ENCODE measurements at places on chromosomes 5 and 9.

DNA sequence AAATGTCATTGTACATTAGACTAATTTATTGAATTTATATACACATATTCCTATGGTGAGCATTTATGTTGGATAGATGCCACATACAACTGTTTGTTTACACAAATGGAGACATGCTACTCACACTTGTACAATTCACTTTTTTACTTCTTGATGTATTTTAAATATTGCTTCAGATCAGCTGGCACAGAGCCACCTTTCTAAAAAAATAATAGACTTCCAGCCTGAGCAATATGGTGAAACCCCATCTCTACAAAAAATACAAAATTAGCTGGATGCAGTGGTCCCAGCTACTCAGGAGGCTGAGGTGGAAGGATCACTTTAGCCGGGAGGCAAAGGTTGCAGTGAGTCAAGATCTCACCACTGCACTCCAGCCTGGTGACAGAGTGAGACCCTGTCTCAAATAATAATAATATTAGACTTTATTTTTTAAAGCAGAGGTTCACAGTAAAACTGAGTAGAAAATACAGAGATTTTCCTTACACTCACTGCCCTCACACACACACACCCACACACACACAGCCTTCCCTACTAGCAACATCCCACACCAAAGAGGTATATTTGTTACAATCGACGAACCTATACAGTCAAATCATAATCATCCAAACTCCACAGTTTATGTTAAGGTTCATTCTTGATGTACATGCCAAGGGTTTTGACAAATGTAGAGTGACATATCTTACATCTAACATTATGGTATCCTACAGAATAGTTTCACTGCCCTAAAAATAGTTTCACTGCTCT lies 16.5 kb upstream of the ADRB2 start:
- DNase-seq, result no peak

GRCh38 chr5:13746026-13746425 lies 198.5 kb downstream of the DNAH5 start:
- no peak for DNase-seq

GRCh38 chr9:135076143-135076875 lies 11.2 kb upstream of the OLFM1 start:
- DNase-seq, result no peak

DNA sequence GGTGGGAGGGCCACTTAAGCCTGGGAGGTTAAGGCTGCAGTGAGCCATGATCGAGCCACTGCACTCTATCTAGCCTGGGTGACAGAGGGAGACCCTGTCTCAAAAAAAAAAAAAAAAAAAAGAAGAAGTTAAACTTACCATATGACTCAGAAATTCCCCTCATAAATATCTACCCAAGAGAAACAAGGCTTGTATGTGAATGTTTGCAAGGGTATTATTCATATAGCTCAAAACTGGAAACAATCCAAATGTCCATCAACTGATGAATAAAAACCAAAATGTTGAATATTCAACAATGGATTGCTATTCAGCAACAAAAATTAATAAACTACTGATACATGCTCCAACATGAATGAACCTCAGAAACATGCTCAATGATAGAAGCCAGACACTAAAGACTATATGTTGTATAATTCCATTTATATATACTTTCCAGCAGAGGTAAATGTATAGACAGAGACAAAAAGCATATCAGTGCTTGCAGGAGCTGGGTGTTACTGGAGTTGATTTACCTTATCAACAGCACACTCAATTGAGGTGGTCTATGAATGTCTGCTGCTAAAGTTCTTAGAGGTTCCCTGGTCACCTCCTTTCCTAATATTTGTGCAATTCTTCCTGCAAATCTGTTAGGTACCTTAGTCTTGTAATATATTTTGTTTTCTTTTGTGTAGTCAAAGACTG lies 5.3 kb upstream of the SREK1 start:
- DNase-seq, result no peak

DNA sequence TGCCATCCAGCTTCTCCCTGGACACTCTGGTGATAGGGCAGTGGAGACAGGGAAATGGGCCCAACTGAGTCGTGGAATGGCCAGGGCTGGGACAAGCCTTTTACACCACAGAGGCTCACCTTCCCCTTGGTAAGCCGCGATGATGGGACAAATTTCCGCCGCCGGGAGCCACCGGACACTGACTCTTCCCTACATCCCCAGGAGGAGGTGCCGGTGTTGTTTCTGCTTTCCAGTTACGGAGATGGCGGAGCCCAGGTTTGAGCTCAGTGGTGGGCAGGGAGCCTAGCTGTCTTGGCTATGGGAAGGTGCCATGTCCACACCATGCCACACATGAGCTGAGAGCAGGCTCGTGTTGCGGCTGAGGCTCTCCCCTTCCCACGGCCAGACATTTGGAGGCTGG lies 19.9 kb upstream of the WNK2 start:
- DNase-seq, result no peak

DNA sequence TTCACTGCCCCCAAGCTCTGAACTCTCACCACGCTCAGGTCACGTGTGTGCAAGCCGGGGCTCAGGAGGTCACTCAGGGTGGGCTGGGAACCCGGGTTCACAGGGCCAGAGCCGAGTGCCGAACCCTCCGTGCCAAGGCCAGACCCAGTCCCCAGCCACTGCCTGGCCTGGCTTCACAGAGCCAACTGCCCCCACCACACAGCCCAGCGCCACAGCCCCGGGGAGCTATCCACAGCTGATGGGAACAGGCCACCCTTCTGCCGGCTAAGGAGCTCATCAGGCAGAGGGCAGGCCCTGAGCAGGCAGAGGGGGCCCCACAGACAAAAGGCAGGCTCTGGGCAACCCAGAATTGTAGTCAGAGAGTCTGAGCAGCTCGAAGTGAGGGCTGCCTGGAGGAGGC lies 117.0 kb downstream of the VAV2 start:
- DNase-seq, result no peak

- DNase-seq, result no peak
Measured at GRCh38 chr5:155125551-155126095, 112.1 kb downstream of the KIF4B start.

DNA sequence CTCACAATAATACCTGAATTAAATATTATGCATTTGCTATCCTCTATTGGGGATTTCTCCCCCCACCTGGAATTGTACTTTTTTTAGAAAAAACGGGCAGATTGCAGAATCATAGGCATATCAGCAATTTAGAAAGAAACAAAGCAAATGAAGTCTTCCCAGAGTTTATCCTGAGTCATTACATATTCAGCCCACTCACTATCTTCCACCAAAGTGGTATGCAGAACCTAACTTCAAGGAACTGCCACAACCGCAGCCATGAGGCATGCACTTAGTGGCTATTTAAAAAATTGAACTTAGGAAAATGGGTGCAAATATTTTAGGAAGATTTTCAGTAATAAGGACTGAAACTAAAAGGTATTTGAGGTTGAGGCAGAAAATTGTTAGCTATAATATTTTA lies 48.6 kb downstream of the UBAP1 start:
- DNase-seq, result no peak

DNA sequence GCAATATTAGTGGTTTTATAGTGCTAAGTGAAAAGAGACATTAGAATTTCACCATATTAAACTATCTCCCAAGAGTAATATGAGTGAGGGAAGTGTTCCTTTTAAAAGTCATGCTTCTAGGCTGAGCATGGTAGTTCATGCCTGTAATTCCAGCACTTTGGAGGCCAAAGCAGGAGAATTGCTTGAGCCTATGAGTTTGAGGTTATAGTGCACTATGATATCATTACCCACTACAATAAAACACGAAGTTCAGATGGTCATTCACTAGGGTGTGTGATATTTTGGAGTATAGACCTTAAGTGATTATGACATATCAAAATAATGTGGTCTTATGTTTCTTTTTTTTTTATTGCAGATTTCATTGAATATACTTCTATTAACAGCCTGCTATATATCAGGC lies 6.7 kb downstream of the KIF2A start:
- DNase-seq, result no peak

DNA sequence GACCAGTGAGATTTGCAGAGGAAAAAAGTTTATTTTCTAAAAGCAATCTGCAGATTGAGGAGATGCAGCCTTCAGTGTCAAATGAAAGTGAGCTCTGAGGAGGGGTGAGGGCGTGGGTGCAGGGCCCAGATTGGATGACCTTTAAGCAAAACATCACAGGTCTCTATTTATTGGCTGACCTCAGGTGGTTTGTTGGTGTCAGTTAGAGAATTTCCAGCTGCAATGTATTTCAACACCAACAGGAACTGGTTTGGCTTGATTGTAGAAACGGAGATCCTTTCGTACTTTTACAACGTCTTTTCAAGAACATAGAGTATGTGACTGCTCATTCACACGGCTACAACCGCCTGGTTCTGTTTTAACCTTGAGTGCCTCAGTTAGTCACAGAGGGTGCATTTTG lies 1069.1 kb downstream of the EFNA5 start:
- DNase-seq, result no peak

GRCh38 chr9:120413121-120414048 lies 166.6 kb downstream of the CDK5RAP2 start:
- no peak for DNase-seq

- DNase-seq, result peak; percentile 80
Measured at GRCh38 chr9:127199001-127199791, 65.4 kb upstream of the GARNL3 start.

GRCh38 chr9:136143215-136144001 lies 24.7 kb upstream of the TMEM250 start:
- DNase-seq, result peak; percentile 5

- no peak for DNase-seq
Measured at GRCh38 chr5:83563631-83564030, 92.1 kb downstream of the VCAN start.

DNA sequence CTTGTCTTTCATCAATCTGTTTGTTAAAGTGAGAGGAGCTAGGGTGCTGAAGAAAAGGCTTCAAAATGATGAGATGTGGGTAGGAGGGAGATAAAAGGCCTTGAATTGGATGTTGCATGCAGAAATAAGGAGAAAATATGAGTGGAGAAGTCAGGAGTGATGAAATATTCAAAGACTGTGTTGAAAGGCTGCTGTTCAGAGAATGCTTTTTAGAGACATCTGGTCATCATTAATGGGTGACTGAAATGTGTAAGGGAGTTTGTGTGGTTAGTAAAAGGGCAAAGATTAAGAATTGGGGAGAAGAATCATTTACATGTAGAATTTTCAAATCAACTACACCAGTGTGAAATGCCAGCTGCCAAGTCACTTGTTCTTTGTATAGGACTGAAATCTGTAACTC lies 383.9 kb downstream of the MAT2B start:
- DNase-seq, result no peak

DNA sequence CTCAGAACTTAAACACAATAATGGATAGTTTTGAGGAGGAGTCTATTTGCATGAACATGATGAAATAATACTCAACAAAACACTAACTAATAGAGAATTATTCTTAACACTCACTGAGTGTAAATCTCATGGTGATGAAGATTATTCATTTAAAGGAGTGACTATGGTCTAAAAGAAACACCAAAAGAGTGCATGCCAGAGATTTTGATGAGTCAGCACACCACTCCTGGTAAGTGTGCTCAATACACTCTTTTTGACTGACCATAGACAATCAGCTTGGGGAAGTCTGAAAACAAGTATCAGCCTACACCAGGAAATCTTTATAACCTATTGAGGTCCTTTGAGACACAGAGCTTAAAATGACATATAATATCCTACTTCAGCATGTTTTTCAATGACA lies 6.8 kb upstream of the FST start:
- DNase-seq, result no peak

DNA sequence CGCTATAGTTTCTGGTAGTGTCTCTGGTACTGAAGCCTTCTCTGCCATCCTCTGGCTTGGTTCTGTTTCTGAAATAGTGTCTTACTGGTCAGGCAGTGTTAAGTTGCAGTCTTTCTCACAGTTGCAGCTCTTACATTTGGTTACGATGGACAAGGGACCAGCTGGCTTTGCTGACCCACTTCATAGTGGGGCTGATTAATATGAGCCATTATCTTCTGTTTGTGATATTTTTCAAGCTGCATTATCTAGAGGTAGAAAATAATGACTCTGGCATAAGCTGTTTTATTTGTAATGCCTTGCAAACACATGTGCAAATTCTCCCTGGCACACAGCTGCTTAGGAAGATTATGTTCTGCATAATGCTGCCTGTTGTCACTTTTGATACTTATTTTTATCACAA lies 199.1 kb downstream of the KDM4C start:
- DNase-seq, result no peak

- no peak for DNase-seq
Measured at GRCh38 chr5:143026380-143026779, 256.2 kb downstream of the ARHGAP26 start.

GRCh38 chr5:32726086-32726557 lies 15.0 kb downstream of the NPR3 start:
- no peak for DNase-seq

GRCh38 chr9:106954558-106954957 lies 91.6 kb downstream of the ZNF462 start:
- no peak for DNase-seq

DNA sequence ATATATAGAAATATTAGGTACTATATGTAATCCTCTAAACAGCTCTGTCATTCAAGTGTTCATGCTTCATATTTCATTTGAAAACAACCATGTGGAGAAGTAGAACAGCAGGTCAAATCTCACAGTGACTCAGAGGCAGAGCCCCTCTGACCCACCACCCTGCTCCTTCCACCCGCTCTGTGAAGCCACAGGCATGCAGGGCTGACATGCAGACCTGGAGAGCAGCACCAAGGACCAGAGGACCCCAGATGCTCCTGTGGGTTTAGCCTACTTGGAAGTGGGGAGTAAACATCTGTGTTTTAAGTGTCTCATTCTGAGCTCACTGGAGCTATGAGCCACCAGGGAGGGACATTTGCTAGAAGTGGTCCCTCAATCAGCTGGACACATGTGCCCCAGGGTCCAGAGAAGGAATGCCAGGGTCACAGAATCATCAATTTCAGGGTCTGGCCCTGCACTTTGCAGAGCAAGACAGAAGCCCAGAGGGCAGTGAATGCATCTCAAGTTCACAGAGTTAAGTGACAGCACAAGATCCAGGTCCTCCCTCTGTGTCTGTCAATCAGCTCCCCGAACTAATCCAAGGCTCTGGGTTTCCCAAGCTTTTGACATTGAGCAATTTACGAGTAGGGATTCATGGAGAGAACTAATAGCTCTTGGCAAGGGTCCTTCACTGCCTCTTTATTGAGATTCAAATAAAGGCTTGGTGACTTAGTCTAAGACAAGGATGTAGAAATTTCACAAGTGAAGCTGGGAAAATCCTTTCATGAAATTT lies 441.1 kb downstream of the SEMA5A start:
- DNase-seq, result no peak

DNA sequence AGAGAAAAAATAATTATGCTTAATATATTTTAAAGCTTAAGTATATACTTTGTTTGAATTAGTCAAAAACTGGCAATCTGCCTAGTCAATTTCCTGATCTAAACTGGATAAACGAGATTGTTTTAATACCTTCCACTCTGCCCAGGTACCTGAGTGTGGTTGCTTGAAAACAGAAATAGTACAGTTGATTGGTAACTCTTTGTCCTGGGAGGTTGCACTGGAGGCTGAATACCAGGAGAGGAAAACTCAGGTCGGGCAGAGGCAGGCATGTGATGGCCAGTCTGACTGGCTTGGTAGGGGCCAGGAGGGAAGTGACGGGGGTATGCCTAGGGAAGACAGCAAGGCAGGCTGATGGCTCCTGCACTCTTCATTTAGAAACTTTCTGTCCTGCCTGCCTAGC lies 80.2 kb downstream of the PIK3R1 start:
- no peak for DNase-seq

Data from CD4-positive, alpha-beta T cell treated with Interleukin-17A for 1 hour (primary cell).